ENCODE measurements at places on chromosomes 7 and 10.

- no peak for DNase-seq
Observed at GRCh38 chr7:26657206-26657641, 207.2 kb downstream of the SKAP2 start.

- DNase-seq = no peak
Observed at GRCh38 chr7:136016649-136017395, 39.7 kb upstream of the MTPN start.

GRCh38 chr10:77648472-77648871 is 10.9 kb upstream of the KCNMA1 start:
- no peak for DNase-seq

DNA sequence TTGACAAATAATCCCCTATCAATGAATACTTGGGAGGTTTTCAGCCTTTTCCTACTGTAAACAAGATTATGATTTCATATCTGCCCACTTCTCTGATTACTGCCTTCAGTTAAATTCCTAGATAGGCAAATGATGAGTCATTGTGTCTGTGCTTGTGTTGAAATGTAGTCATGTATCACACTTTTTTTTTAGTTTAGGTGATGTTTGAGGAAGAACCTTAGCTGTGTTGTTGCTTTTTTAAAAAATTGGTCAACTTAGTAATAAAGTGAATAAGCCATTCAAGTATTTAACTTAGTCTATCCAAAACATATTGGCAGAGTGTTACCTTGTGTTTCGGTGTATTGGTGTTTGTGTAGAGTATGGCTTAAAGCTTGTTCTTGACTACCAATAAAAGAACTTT is 60.0 kb downstream of the WAC start:
- no peak for DNase-seq

DNA sequence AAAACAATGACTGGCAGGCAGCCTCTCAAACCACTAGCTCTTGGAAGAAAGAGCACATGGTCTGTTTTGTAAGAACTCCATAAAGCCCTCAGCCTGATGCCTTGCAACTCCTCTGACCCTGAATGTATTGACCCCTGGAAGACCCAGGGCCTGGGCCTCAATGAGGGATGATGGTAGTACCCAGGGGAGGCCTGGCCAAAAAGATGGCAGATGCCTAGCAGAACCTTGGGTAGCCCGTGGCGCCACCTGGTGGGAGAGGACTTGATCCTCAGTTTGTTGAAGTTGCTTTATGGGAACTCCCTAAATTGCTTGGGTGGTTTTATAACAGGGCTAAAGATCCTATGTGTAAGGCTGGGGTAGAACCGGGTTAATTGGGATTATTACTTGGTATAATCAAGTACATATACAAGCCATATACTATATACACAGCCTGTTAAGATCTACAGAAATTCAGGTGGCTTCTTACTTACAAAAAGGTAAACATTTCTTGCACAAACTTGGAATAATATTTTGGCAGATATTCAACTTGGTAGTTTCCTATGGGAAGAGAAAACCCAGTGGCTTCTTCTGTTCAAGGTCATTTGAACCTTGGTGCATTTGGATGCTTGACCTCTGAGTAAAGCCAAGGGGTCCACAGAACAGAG is 95.8 kb upstream of the CACUL1 start:
- DNase-seq = peak; percentile 92

DNA sequence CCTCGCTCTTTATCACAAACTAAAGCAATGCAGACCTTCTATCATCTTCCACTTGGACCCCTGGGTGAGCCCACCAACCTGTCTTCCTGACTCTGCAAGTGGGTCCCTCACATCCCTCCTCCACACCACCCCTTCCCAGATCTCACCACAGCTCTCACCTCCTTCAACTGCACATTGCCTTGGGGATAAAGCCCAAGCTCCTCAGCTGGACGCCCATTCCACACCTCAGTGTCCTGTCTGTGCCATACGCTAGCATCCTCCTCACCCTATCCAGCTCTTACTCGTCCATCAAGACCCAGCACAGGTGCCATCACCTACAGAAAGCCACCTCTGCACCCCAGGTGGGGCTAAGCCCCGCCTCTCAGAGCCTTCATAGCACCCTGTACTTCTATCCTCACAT is 141.0 kb upstream of the LANCL2 start:
- DNase-seq = no peak

- DNase-seq = no peak
Observed at GRCh38 chr7:146636581-146636980, 520.0 kb downstream of the CNTNAP2 start.

GRCh38 chr10:127090138-127090537 is 106.3 kb downstream of the INSYN2A start:
- no peak for DNase-seq

DNA sequence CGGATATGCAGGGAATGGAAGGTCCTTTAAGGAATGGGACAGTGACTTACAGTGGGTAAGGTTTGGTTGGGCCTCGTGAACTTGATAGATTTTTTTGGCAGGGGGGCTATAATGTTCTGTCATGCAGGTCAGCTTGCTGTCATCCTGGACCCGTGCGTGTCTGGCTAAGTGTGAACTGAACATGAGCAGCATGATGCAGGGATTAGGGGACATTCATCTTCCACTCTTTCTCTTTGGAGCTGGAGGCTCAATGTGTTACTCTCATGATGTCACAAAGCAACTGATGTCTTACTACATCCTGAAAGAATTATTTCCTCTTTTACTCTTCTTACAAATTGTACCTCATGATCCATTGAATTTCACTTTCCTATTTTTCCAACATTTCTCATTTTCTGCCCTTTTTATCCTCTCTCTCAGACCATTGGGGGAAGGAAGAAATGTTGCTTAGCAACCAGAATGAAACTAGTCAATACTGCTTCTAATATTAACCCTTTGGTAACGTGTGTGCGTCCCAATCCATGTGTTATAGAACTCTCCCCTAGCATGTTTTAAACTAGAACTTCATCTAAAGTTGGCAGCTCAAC is 549.1 kb downstream of the LRMDA start:
- no peak for DNase-seq

DNA sequence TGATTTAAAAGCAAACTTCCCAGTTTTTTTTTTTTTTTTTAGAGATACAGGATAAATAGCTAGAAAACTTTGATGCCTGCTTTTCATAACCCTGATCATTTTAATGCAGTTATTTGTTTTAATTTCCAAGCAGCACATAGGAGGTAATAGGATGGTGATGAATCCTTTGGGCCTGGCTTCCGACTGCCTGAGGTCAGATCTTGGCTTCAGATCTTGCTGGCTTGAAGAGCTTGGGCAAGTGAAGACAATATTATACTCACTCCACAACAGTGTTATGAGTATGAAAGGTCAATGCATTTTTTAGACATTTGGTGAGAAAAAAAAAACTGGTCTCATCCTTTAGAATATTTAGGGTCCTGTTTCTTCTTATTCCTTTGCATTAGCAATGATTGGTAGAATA is 124.8 kb upstream of the PRKCQ start:
- DNase-seq = no peak

DNA sequence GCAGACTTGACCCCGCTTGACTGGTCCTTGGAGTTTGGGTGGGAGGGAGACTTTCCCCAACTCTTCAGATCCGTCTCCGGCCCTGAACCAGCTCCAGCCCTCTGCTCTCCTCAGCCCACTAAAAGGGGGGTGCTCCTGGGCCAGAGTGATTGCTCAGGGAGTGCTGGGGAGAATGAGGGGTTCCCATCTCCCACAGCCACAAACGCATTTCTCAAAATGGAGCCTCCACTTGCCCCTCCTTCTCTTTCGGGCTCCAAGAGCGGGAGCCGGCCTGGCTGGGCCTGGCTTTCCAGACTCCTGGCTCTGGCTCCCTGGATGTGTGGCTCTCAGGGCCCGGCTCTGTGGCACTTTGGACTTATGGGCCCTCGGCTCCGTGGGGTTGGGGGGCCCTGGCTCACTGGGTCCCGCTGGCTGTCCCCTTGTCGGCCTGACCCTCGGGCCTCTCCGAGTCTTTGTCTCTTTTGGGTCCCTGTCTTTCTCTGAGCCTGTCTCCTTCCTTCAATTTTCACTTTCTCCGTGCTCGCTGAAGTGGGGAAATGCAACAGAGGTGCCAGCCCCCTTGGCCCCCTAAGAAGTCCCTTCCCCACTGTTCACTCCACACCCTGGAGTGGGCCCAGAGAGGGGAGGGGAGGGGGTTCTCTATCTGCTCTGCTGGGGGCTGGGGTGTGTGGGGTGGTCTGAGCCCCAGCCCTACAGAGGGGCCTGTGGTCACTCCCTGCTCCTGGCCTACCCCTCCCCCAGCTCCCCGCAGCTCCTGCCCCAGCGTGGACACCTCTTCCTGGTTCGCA is 713 bp downstream of the LZTS2 start:
- DNase-seq = no peak

- DNase-seq = peak; percentile 80
Observed at GRCh38 chr7:85749696-85750453, 563.0 kb upstream of the SEMA3D start.

- DNase-seq = no peak
Observed at GRCh38 chr7:151018421-151019129, 5.7 kb downstream of the ATG9B start.

DNA sequence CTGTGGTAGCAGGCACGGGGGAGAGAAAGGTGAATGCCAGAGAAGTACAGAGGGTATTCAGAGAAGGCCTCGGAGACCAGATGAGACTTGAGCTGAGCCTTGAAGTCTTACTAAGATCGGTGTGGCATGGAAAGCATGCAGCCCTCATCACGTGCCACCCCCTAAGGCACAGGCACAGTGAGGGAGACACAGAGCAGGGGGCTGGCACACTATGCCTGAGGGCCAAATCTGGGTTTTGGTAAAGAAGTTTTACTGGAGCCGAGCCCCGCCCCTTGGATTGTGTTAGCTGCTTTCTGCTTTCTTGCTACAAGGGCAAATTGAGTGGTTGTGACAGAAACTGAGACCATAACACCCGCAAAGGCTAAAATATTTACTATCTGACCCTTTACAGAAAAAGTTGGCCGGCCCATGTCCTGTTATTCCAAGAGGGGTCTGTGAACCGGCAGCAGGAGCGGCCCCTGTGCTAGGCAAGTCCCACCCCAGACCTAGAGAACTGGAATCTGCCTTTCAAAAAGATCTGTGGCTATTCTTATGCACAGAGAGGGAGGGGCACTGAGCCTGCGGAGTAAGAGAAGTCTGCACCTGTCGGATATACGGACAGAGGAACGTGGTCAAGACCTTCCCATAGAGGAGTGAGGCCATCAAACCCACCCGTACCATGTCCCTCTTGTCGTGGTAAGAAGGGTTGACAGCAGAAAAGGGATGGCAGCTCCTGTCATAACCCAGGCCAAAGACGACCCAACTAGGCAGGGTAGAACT is 109.3 kb upstream of the RHEB start:
- no peak for DNase-seq

- no peak for DNase-seq
Observed at GRCh38 chr7:150781103-150781502, 19.1 kb downstream of the TMEM176B start.

DNA sequence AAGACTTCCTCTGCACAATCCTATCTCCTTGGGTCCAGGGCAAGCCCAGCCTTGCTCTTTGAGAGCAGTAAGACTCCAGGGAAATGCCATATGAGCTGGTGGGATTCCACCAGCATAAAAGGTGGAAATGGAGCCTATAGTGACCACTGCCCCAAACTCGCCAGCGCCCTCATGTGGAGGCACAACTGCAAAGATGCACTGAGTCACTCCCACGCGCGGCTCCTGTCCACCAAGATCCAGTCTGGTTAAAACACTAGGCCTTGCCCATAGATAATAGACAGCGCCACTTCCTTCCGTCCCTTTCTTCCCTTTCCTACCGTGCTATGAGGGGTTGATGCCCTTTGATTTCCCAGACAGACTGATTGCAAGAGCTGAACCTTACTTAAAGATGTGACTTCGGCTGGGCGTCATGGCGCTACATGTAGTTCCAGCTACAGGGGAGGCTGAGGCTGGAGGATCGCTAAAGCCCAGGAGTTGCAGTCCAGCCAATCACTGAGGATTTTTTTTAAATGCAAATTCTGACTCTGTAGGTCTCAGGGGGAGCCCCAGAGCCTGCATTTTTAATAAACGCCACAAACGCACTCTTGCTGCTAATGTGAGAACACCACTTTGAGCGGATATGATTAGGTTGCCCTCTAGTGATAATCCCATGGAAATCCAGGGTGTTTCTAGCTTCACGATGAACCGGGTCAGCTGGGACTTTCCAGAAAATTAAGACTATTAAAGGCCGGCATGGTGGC is 136.5 kb downstream of the EPC1 start:
- peak; percentile 2 for DNase-seq

- DNase-seq = no peak
Observed at GRCh38 chr7:88071994-88072714, 138.1 kb downstream of the ADAM22 start.

DNA sequence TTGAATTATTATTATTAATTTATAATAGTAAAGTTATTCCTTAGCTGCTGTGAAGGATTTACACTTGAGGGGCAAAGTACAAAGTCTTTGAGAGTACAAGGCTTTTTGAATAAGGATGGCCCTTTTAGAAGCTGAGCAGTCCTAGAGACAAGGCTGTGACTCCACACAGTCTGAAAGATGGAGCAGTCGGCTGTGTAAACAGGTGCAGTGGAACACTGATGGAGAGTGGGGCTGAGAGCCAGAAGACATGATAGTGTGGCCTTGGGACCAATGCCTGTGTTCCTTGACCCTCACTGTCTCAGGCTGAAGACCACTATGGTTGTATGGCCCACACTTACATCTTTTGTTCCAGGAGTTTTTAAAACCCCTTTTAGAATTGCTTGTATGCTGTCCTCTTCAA is 311.2 kb upstream of the PHF14 start:
- no peak for DNase-seq

DNA sequence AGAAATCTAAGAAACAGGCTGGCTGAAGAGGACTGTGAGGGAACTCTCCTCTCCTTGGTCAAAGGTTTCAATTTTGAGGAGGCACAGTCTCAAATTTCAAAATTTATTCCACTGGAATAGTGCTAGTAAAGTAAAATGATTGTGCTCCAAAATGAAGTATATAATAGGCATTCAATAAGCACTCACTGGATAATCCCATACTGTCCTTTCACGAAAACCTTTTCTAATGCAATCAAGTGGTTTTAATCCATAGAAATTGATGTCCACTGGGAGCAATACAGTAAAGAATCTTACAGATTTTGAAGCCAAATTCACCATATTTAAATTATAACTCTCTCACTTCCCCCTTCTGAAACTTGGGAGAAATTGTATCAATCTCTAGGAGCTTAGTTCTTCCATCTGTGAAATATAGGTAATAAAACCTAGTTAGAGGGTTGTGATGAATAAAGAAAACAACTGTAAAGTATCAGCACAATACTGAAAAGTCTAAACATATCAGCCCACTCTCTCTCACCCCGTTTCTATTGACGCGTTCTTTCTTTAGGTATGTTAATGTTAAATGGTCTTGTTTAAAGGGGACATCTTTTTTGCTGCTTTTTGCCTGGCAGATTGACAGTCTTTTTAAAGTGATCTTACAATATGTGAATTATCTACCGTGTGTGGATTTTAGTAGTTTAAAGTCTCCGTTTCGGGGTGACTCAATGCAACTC is 40.8 kb upstream of the LRRN3 start:
- no peak for DNase-seq
